ENCODE measurements at places on chromosomes 3 and 15. TPM values are rescaled to one million over a fixed set of nuclear protein-coding genes. Genes with fewer than 3 reads are reported as not detected.

The COLQ gene
- 1.3 TPM for total RNA-seq

The SNRPN gene
- 83.0 TPM for total RNA-seq

The FEZF2 gene
- not detected for total RNA-seq

DNA sequence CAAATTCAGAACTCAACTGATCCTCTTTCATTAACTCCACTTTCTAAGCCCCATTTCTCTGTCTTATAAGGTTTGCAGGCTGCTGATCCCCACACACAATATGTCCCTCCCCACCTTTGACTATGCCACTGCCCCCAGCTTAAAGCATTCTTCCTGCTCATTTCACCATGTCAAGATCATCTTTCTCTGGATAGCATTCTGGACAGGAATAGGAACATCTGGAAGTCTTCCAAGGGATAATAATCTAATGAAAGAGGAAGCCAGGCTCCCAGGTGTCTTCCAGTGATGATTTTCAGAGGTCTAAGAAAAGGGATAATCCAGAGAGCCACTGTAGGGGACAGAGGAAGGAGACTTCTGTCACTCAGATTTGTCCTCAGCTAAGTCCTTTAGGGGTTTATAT is 54.6 kb upstream of the GALNT15 start:
- no peak for DNase-seq

GRCh38 chr15:73357999-73358665 is 10.6 kb downstream of the HCN4 start:
- no peak for DNase-seq

DNA sequence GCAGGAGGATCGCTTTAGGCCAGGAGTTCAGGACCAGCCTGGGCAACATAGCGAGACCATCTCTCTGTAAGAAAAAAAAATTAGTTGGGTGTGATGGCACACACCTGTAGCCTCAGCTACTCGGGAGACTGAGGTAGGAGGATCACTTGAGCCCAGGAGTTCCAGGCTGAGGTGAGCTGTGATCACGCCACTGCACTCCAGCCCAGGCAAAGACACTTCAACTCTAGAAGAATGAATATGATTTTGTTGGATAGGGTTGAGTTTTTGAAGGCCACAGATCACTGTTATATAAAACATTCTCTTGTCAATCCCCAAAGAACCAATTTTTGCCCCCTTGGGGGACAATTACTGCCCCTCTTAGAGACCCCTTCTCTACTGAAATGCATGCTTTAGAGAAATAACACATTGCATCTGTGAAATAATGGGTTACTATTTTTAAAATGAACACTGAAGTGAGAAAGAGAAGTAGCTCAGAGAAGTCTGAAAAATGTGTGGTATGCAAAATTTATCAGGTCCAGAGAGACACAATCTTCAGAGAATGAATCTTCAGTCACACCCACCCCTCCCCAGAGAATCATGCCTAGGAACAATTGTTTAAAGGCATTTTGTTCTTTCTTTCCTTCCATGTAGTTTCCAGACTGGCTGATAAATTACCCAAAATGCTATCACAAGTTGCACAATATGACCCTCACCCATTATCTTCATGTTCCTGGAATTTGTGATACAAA is 42.7 kb downstream of the METTL6 start:
- DNase-seq = no peak
